ENCODE measurements at places on chromosomes 4 and X. TPM values are rescaled to one million over a fixed set of nuclear protein-coding genes. Genes with fewer than 3 reads are reported as not detected.

DNA sequence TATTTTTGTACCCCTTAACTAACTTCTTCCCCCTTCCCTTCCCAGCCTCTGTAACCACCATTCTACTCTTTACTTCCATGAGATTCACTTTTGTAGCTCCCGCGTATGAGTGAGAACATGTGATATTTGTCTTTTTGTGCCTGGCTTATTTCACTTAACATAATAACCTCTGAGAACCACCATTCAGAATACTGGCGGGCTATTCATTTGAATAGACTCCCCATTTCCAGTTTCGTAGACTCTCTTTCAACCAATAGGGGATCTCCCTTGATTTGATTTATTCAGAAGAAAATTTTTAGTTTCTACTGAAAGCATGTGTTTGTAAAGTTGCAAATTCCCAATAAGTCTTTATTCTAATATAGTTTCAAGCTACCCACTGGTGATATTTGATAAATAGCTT is 117.2 kb downstream of the GATB start:
- no peak overlapping the region for H3K27ac ChIP-seq
- H3K27me3 ChIP-seq, result no peaks in the 10 kb centered on the region
- H3K4me1 ChIP-seq, result no peaks in the 10 kb centered on the region
- no peak for DNase-seq

DNA sequence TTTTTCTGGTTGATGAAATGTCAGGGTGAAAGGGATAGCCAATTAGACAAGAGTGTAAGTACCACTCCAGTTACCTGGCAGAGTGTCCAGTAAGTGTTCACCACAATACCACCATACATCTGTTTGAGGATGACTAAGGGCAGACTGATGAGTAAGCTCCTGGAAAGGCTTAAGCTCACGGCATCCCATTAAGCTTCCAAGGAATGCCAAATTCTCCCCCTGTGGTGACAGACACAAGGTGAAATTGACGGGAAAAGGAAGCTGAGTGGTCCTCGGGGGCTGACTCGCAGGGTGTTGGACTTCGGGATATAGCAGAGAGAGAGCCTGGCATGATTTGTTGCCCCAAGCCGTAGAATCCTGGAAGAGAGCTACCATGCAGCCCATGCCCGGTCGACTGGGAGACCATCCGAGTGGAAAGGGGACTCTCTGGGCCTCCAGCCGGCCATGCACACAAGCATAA is 7.6 kb upstream of the BST1 start:
- no peak overlapping the region for H3K4me3 ChIP-seq
- no peak for DNase-seq

GRCh38 chrX:19382555-19383145 is 38.9 kb downstream of the PDHA1 start:
- H3K4me1 ChIP-seq, result no peaks in the 10 kb centered on the region
- DNase-seq, result peak; percentile 71
- no peak overlapping the region for H3K4me3 ChIP-seq
- no peak overlapping the region for H3K27ac ChIP-seq
- no peaks in the 10 kb centered on the region for H3K36me3 ChIP-seq
- H3K27me3 ChIP-seq, result no peaks in the 10 kb centered on the region

The MAP3K15 gene
- 0.37 TPM for total RNA-seq

The TBC1D8B gene
- total RNA-seq, result 117 TPM

DNA sequence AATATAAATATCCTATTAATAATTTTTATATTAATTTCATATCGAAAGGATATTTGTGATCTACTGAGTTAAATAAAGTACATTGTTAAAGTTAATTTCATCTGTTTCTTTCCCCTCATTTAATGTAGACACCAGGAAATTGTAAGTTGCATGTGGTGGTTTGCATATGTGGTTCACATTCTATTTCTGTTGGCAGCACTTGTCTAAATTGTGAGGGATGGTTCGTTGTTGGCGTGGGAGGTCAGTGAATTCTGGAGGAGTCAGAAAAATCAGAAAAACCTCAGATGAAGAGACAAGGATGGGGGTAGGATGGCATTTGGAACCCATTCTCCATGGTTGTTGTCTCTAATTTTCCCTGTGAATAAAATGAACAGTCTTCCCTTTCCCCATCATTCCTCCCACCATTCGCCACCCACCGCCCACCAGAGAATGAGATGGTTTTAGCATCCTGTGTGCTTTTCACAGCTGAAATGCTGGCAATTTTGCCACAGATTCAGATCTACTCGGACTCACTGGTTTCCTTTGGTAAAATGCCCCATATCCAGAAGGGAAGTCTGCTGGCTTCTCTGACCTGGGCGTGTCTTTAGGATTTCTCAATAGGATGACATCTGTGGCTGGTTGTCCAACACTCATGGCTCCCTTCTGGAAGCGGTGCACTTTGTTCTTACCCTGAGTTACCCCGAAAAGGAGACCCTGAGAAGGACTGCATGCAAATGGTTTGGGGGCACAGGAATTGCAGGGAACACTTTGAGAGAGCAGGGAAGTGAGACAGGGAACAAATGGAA is 52.3 kb downstream of the LGI2 start:
- H3K4me3 ChIP-seq, result no peak overlapping the region
- H3K27me3 ChIP-seq, result no peaks in the 10 kb centered on the region
- DNase-seq, result no peak
- no peaks in the 10 kb centered on the region for H3K36me3 ChIP-seq

DNA sequence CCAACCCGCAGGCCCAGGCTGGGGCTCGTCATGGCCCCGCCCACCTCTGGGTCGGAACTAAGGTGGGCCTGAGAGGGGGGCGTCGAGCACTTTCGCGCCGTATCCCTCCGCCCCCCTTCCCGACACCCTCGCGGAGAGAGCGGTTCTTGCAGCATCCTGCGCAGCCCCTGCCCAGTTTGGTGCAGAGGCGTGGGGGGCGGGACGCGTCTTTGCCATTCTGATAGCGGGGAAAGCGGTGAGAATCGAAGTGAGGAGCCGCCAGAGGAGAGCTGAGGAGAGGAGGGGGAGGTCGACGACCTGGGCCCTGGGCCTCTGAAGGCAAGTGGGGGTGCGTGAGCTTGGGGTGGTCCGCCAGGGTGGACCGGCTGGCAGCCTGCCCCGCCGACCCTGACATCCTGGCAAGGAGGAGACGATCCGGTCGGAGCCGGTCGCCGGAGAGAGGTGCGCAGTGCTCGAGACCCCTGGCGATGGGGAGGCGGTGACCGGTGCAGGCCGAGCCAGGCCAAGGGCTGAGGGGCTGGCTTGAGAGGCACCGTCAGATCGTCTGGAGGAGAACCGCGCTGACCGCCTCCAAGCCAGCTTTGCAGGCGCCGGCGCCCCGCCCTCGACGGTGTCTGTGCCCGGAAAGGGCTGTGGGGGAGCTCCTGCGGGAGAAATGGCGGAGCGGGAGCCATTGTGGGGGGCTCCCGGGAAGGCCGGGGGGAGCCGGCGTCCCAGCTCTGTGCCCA is 25.5 kb downstream of the GPRASP3 start:
- DNase-seq, result peak; percentile 34
- no peaks in the 10 kb centered on the region for H3K36me3 ChIP-seq
- no peaks in the 10 kb centered on the region for H3K27me3 ChIP-seq
- no peaks in the 10 kb centered on the region for H3K4me1 ChIP-seq
- peak overlapping the region; percentile 59 for H3K4me3 ChIP-seq

GRCh38 chr4:84503495-84504437 is 4.7 kb upstream of the NKX6-1 start:
- peak; percentile 92 for DNase-seq
- H3K4me3 ChIP-seq, result no peak overlapping the region
- no peaks in the 10 kb centered on the region for H3K36me3 ChIP-seq
- peaks cover 11% of the 10 kb centered on the region for H3K4me1 ChIP-seq
- peaks cover 72% of the 10 kb centered on the region for H3K27me3 ChIP-seq

- H3K4me3 ChIP-seq, result no peak overlapping the region
- H3K27ac ChIP-seq, result no peak overlapping the region
- no peaks in the 10 kb centered on the region for H3K4me1 ChIP-seq
These were observed 40.6 kb upstream of the THOC2 start for GRCh38 chrX:123773258-123773988.

DNA sequence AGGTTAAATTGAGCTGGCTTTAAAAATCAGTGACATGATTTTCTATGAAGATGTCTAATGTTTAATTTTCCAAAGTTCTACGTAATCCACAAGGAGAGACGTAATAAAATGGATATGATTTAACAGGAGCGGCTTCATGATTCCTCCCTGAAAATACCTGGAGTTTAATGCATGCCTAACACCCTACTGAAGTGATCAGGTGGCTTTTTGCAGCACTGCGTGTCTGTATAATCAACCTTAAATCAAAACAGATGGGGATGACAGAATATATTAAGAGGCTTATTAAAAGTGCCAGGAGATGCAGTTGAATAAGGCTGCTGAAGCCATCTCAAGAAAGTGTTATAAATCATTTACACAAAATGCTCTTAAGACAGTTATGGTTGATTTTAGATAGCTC is 112.4 kb upstream of the TLR3 start:
- no peaks in the 10 kb centered on the region for H3K27me3 ChIP-seq
- no peak for DNase-seq
- H3K4me1 ChIP-seq, result no peaks in the 10 kb centered on the region
- no peaks in the 10 kb centered on the region for H3K36me3 ChIP-seq

DNA sequence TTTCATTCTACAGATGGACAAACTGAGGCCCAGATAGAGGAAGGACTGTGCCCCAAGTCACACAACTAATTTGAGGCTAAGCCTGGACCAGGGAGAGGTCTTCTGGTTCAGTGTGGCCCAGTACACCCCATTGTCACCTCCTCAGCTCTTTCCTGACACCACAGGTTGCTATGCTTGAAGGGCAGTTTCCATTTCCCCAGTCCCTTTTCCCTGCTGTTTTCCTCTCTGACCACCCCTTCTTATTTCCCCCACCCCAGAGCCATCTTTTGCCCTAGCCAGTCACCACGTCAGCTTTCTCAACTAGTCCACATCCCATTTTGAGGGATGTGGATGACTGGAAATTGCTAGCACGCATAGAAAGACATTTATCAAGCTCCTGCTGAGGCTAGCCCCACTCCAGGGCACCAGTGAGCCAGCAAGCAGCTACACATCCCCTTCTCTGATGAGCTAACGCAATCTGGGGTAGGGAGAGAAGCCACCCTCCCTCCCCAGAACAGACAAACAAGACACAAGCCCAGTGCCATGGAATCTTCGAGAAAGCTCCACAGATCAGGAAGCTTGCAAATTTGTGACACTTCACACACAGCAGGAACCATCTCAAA is 1.3 kb downstream of the GABRE start:
- peaks cover 24% of the 10 kb centered on the region for H3K27me3 ChIP-seq
- no peaks in the 10 kb centered on the region for H3K36me3 ChIP-seq
- peak overlapping the region; percentile 71 for H3K27ac ChIP-seq
- no peaks in the 10 kb centered on the region for H3K4me1 ChIP-seq

- DNase-seq, result no peak
- H3K4me3 ChIP-seq, result no peak overlapping the region
- H3K27ac ChIP-seq, result no peak overlapping the region
- no peaks in the 10 kb centered on the region for H3K36me3 ChIP-seq
These were observed 98.6 kb downstream of the AASDH start for GRCh38 chr4:56288663-56289062.

- H3K27ac ChIP-seq, result no peak overlapping the region
- no peaks in the 10 kb centered on the region for H3K4me1 ChIP-seq
- no peak for DNase-seq
- H3K4me3 ChIP-seq, result no peak overlapping the region
- no peaks in the 10 kb centered on the region for H3K36me3 ChIP-seq
These were observed 23.9 kb downstream of the ADGRA3 start for GRCh38 chr4:22491939-22492338.

The GYPA gene
- total RNA-seq, result not detected

DNA sequence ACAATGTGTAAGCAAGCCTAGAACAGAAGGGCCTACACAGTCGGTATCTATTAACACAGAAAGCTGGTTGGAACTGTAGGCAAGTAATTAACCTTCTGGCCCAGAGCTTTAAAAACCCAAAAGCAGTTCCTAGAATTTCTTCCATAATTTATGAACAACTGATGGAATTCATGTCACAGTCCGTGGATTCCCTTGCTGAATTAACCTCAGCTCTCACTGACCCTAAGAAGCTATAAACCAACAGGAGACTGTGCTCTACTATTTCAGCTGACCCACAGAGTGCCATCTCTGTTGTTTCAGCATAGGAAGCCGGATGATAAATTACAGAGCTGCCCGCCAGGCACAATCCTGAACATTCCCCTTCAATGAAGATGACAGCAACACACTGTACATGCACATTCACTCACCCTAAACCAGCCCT is 157.3 kb downstream of the PRDM5 start:
- H3K27ac ChIP-seq, result no peak overlapping the region
- no peak for DNase-seq
- H3K27me3 ChIP-seq, result no peaks in the 10 kb centered on the region
- H3K36me3 ChIP-seq, result no peaks in the 10 kb centered on the region

The CFAP299 gene
- not detected for total RNA-seq

The TASL gene
- total RNA-seq, result 6.4 TPM

DNA sequence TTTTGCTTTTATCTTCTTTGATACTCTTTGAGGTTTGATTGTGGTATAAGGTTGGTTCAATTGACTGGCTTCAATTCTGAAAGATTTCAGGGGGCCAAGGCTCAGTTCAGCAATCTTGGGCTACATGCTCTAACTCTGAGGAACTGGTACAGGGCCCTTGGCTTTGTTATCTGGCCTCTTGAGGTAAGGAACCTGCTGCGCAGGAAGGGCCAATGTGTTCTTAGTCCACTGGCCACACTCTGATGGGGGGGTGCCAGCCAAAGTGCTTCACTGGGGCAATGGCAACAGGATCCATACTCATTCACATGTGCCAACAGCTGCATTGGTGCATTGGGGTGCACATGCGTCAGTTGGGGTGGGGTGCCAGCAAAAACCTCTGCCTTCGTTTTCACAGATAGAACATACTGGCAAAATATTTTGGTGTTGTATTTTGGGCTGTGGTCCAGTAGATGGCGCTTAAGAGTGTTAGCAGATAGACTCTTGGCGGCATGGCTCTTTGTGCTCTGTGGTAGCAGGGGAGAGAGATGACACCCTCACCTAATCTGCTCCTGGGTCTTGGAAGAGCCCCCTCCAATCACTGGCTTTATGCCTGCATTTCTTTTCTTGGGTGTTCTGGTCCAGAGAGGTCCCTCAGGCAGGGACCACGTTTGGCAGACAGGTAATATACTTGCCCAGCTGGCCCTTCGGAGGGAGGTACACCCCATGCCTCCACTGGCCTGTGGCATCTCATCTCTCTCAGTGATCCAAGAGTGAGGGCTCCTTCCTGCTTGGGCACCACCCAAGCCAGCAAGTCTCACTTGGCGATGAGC is 42.9 kb downstream of the NDST3 start:
- DNase-seq, result no peak
- H3K36me3 ChIP-seq, result no peaks in the 10 kb centered on the region
- no peak overlapping the region for H3K4me3 ChIP-seq
- no peaks in the 10 kb centered on the region for H3K4me1 ChIP-seq

DNA sequence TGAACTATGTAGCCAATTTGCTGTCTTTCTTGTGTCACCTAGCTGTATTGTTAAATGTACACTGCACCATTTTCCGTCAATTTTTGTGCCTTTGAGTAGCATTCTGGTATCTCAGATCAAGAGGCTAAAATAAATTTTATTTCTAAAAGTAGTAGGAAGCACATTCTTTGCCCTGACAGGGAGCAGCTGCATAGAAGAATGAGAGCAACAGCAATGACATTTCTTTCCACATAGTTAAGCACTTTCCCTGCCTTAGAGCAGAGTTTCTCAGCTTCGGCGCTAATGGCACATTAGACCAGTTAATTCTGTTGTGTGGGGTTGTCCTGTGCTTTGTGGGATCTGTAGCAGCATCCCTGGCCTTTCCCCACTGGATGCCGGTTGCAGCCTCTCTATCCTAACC is 173.9 kb downstream of the CHIC2 start:
- no peak overlapping the region for H3K27ac ChIP-seq
- DNase-seq, result no peak
- H3K4me1 ChIP-seq, result no peaks in the 10 kb centered on the region
- no peaks in the 10 kb centered on the region for H3K27me3 ChIP-seq

- no peak for DNase-seq
- H3K36me3 ChIP-seq, result no peaks in the 10 kb centered on the region
- no peak overlapping the region for H3K4me3 ChIP-seq
These were observed 257.6 kb upstream of the DDX53 start for GRCh38 chrX:22742174-22742573.
